ENCODE measurements at places on chromosomes 5 and 9. TPM values are rescaled to one million over a fixed set of nuclear protein-coding genes. Genes with fewer than 3 reads are reported as not detected.

The PCAT7 gene
- not detected for total RNA-seq

The TMC1 gene
- not detected for total RNA-seq

The DIPK1B gene
- 5.3 TPM for total RNA-seq

The ACOT12 gene
- not detected for total RNA-seq

The IL13 gene
- total RNA-seq, result not detected

The ROR2 gene
- 0.85 TPM for total RNA-seq

The TAF11L5 gene
- not detected for total RNA-seq

The SHROOM1 gene
- 2.4 TPM for total RNA-seq

The SPINK5 gene
- total RNA-seq, result 62.8 TPM

The EMB gene
- 28.4 TPM for total RNA-seq

The SLC6A3 gene
- not detected for total RNA-seq

The C5orf52 gene
- total RNA-seq, result not detected

The HCN1 gene
- total RNA-seq, result not detected

The SLC46A2 gene
- total RNA-seq, result not detected

The SPEF2 gene
- total RNA-seq, result 2.5 TPM

The NME5 gene
- total RNA-seq, result 1.2 TPM

The PFN3 gene
- not detected for total RNA-seq

The CATSPER3 gene
- total RNA-seq, result not detected

The PCDHB8 gene
- total RNA-seq, result not detected

The ZNF618 gene
- 8.0 TPM for total RNA-seq

The SPATA31E1 gene
- not detected for total RNA-seq

The PCSK1 gene
- total RNA-seq, result 0.37 TPM

Data from airway epithelial cell (primary cell).